ENCODE measurements at places on chromosomes 6 and 20.

DNA sequence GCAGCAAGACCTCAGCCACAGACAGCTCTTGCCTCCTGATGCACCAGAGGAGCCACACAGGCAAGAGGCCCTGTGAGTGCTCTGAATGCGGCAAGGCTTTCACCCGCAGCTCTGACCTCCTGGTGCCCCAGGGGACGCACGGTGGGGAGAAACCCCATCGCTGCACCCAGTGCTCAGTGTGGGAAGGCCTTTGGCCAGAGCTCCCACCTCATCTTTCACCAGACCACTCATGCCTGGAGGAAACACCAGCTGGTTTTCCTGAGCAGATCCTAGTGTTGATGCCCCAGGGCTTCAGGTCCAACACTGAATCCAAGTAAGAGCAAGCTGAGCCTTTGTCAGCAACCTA, 37.0 kb upstream of the XRN2 start:
- DNase-seq, result no peak

GRCh38 chr6:40626886-40627285, 39.7 kb upstream of the LRFN2 start:
- DNase-seq, result no peak

GRCh38 chr6:48512390-48512789, 401.4 kb upstream of the PTCHD4 start:
- no peak for DNase-seq

GRCh38 chr6:109295774-109296156, 86.5 kb downstream of the CD164 start:
- no peak for DNase-seq

GRCh38 chr6:117448732-117449485, 23.2 kb upstream of the ROS1 start:
- DNase-seq, result no peak

DNA sequence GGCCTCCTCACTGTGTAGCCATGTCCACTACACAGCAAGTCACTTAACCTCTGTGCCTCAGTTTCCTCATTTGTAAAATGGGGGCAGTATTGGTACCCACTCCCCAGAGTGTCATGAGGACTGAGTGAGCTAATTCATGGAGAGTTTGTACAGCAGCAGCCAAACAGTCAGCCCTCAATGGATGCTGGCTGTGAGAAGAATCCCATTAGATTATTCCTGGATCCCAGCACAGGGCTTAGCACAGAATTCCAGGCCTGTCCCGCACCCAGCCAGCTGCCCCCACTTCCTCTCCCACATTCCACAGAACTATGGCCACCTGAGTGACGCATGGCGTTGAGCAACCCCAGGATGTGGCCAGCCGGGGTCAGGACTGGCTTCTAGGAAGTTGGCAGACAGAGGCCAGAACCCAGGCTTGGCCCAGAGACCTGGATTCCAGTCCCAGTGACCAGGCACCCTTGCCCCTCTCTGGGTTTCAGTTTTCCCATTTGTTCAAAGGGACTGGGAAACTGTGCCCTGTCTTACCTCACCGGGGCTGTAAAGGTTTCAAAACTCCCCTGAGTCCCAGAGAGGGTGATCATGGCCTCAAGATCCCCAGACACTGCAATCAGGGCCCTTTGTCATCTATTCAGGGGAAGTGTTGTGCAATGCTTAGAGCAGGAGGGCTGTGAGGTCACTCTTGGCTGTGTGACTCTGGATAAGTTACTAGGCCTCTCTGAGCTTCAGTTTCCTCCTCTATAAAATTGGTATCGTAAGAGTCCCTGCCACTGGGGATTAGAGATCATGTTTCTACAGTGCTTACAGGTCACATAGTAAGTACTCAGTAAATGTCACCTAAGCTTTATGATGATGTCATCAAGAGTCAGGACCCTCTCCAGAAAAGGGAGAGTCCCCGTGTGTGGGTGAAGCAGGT, 3.0 kb upstream of the TGM2 start:
- peak; percentile 70 for DNase-seq

DNA sequence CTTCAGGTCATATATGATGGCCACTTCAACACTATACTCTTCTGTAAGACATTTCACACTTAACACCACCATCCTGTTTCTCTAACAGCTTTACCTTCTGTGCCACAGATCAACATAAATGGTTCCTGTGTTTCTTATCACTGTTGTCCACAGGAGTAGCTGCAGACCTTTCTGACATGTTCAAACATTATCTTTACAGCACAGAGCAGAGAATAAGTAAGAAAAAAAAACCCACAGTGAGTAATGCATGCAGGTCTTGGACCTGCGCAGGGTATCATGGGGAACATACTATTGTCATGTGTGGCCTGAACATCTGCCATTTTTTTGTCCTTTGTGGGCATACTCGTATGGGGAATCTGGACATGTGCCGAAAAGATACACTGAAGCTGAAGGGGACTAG, 161.9 kb downstream of the KIF16B start:
- DNase-seq, result no peak

GRCh38 chr20:13265941-13266340, 44.9 kb downstream of the ISM1 start:
- DNase-seq, result no peak

DNA sequence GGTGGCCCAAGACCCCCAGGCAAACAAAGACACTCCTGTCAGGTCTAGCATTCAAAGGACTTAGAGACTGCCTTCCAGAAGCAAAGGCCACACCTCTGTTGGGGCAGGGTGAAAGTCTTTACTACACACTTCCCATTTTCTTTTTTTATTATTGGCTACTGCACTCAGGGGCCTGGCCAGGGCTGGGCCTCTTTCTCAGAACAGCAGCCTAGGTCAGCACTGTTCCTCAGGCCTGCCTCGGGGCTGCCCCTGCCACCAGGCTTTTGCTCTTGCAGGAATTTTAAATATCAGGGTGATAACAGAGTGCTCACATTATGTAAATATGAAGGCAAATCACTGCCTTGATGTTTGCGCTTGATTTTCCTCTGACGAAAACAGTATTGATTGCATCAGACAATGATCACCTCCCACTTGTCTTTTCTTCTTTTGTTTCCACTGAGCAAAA, 18.5 kb downstream of the GSTA4 start:
- DNase-seq, result no peak

DNA sequence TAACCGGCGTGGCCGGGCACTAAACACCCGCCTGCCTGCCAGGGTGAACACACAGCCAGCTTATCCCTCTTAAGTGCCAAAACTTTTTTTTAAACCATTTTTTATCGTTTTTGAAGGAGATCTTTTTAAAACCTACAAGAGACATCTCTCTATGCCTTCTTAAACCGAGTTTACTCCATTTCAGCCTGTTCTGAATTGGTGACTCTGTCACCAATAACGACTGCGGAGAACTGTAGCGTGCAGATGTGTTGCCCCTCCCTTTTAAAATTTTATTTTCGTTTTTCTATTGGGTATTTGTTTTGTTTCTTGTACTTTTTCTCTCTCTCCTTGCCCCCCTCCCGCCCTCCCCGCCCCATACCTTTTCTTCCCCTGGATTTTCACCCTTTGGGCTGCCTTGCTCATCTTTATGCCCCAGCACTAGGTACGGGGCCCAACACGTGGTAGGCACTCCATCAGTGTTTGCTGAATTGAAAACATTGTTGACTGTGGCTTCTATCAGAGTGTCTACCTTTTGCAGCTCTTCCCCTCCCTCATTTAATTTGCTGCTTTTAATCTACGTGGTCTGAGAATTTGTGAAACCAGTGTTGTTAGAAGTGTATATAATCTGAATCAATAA, 1.5 kb downstream of the ZCCHC3 start:
- DNase-seq, result no peak

- DNase-seq, result no peak
These were observed 14.5 kb downstream of the HECA start for GRCh38 chr6:139149383-139149782.

- DNase-seq, result no peak
These were observed 756 bp downstream of the MTG2 start for GRCh38 chr20:62183426-62184142.

GRCh38 chr20:17747431-17747846, 47.7 kb downstream of the BANF2 start:
- no peak for DNase-seq

GRCh38 chr20:4511776-4512175, 209.9 kb upstream of the PRND start:
- DNase-seq, result no peak

DNA sequence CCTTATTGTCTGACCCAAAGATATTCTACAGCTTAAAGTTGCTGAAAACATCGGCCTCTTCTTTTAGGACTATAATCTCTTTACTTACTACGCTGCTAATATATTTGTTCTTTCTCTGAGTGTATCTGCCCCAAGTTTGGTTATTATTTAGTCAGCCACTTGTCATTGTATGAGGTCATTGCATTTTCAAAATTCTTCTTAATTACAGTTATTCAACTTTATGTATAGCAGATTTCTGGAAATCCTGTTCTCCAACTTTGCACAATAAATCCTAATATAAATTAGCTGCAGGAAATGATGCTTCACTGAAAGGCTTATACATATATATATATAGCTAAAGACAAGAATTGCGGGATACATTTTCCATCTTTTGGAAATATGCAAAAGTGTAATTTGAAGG, 88.5 kb upstream of the HIVEP1 start:
- no peak for DNase-seq

DNA sequence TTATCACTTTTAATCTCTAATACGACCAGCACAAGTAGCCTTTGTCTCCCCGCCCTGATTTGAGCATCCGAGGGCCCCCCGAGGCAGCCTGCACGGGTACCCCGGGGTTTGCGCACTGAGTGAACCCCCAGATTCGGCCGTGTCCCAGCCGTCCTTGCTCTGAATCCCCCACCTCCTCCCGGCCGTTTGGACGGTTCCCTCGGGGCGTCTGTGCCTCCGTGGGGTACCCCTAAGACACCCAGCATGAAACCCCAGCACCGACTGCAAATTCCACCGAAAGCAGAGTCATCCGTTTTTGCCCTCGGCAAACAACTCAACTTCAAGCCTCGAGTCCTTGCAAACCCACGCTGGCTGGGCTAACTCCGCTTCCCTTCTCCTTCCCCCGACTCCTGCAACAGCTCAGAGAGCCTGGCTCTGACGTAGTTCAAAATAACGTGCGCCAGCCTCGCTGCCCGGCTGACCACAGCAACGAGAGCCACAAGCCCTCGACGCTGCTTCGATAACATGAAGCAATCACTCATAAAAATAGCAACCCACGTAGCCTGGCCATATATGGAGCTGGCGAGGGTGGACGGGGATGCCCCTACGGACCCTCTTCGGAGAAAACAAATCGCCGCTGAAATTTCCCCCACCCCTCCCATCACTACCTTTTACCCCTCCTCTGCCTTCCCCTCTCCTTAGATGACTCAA, 764 bp upstream of the SNAP25 start:
- peak; percentile 86 for DNase-seq

GRCh38 chr6:144326393-144326792, 41.3 kb downstream of the UTRN start:
- DNase-seq, result no peak

DNA sequence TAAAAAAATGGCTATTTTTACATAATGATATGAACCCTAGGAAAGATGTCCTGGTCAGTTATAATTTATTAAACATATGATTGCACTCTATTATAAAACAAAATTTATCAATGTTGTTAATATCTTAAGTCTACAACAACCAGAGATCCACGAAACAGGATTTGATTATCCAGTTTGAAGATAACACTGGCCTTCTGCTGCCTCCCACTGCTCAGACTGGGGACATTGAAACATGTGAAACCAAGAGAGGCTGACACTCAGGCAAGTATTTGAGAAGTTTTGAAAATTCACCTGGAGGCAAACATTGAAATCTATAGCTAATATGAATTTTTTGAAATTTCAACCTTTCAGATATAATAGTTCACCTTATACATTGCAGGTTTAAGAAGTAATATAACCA, 219.3 kb upstream of the HSF2 start:
- DNase-seq, result no peak

- DNase-seq, result no peak
These were observed 130.9 kb downstream of the SULF2 start for GRCh38 chr20:47654370-47654769.

DNA sequence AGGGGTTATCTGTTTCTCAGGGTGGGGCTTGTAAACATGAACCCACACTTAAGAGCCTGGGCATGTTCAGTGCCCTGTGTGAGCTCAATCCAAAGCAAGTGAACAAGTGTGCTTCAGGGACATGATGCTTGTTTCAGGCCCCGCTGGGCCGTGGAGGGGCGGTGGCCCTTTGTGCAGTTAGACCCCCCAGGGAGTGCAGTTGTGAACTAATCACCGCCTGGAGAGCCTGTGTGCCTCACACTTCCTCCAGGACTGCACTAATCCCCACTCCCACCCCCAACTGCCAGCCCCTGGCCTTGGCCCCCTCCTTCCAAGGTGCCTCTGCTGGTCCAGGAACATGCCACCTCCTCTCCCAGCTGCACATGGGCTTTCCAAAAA, 58.1 kb downstream of the RREB1 start:
- no peak for DNase-seq

DNA sequence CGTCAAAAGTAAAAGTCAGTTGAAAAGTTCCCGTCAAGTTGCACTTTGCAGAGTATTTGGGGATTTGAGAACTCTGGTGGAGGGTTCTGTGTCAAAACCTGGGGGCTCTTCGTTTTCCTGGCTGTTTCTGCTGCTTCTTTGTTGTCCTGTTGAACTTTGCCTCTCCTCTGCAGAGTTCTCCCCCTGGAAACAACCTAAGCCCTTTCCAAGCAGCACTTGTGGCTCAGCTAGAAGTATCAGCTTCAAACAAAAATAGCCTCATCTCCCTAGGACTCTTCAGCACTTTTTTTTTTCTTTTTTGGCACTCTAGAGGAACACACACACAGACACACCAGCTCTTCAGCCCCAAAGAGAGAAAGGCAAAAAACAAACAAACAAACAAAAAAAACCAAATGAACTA, at the start of gene TRDN:
Gene TRDN (minus strand): TSS at position 169 of the 400 bp plus-strand sequence. CDS start 175 bp downstream, outside the sequence.
- no peak for DNase-seq

GRCh38 chr20:8912096-8912495, 156.8 kb upstream of the PLCB4 start:
- DNase-seq, result no peak

DNA sequence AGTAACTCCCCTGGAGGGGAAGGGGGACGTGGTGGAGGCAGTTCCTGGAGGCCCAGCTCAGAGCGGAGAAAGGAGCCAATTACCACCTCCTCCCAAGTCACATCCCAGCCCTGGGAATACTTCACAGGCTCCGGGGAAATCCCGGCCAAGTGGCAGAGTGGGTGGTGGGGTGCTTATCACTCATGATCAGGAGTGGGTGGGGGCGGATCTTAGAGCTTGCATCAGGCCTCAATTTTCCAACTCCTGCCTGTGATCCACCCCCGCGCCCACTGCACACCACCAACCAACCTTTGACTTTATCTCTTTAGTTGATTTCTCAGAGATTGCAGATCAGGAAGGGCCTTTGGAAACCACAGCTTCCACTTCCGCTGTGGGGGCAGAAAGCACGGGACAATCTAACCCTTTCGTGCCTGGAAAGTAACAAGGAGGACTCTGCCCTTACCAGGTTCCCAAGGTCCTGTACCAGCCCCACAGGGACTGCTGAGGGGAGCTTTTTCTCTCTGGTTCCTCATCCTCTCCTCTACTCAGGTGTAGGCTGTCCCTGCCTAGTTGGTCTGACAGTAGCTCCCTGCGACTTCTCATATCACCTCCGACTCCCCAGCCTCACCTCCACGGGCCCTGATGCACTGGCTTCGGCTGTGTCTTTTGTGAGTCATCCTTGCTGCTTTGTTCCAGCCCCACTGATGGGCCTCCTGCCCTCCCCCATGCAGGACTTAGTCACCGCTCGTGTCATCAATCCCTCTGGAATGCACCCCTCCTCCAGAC, 24.9 kb upstream of the IER3 start:
- no peak for DNase-seq

- no peak for DNase-seq
These were observed 18.4 kb downstream of the PDE7B start for GRCh38 chr6:135869857-135870256.
